ENCODE measurements at places on chromosomes 2 and 18. TPM values are rescaled to one million over a fixed set of nuclear protein-coding genes. Genes with fewer than 3 reads are reported as not detected.

- H3K27ac ChIP-seq = no peak overlapping the region
- no peaks in the 10 kb centered on the region for H3K4me1 ChIP-seq
- DNase-seq = no peak
- no peaks in the 10 kb centered on the region for H3K36me3 ChIP-seq
- no peaks in the 10 kb centered on the region for H3K27me3 ChIP-seq
- H3K4me3 ChIP-seq = no peak overlapping the region
Measured at GRCh38 chr2:51624995-51625394, 593.1 kb upstream of the NRXN1 start.

DNA sequence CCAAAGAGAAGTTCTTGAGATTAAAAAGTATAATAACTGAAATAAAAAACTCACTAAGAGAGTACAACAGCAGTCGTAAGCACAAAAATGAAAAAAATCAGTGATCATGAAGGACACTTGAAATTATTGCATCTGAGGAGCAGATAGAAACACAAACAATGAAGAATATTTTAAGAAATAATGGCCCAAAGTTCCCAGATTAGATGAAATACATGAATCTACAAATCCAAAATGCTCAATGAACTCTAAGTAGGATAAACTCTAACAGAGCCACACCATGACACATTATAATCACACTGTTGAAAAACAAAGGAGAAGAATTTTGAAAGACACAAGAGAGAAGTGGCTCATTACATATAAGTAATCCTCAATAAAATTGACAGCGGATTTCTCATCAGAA, 31.9 kb upstream of the EMILIN2 start:
- DNase-seq = no peak
- H3K36me3 ChIP-seq = no peaks in the 10 kb centered on the region
- H3K4me1 ChIP-seq = no peaks in the 10 kb centered on the region
- H3K27me3 ChIP-seq = no peaks in the 10 kb centered on the region

- H3K4me3 ChIP-seq = no peak overlapping the region
- no peaks in the 10 kb centered on the region for H3K27me3 ChIP-seq
- no peak for DNase-seq
- H3K36me3 ChIP-seq = no peaks in the 10 kb centered on the region
- H3K4me1 ChIP-seq = no peaks in the 10 kb centered on the region
- no peak overlapping the region for H3K27ac ChIP-seq
Measured at GRCh38 chr2:29878898-29879297, 42.5 kb downstream of the ALK start.

GRCh38 chr2:215366440-215367032, 54.7 kb downstream of the ATIC start:
- no peak overlapping the region for H3K27ac ChIP-seq
- no peaks in the 10 kb centered on the region for H3K27me3 ChIP-seq
- no peak for DNase-seq

DNA sequence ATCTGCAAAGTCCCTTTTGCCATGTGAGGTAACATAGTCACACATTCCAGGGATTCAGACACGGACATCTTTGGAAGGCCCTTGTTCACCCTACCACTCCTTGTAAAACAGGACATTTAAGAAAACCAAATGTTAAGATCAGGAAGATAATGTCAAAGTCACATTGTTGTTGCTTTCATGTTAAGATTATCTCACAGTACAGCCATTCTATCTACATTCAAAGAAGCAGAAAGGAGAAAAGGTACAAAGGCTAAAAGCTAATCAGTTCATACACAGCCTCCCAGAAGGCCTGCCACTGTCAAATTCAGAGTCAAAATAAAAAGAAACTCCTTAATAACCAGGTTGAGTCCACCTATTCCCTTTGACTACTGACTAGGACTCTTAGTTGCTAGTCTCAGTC, 573.7 kb downstream of the ARHGAP15 start:
- H3K27ac ChIP-seq = no peak overlapping the region
- DNase-seq = no peak
- no peak overlapping the region for H3K4me3 ChIP-seq
- no peaks in the 10 kb centered on the region for H3K36me3 ChIP-seq
- H3K4me1 ChIP-seq = peaks cover 3% of the 10 kb centered on the region

DNA sequence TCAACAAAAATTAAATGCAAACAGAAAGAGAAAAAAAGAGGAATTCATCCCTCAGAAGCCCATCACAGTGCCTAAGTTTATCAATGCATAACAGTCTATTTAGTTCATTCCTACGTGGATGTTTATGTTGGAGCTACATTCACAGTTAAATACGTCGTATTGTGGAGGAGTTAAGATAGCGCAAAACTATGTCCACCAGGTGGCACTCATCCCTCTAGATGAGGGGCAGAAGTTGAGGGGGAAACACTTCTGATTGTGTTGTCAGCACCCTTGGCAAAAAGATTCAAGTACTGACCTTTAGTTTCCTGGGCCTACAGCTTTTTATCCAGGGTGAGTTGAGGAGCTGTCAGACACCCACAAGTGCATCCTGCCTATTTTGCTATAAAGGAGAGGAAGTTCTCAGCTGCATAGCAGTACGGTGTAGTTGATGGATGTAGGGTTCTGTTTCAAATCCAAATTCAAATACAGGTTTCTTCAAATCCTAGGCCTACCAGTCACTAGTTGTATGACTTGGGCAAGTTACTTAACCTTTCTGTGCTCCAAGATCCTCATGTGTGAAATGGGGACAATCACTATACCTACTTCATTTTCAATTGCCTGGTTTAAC, 26.8 kb upstream of the MYO1B start:
- H3K4me1 ChIP-seq = peaks cover 2% of the 10 kb centered on the region
- no peaks in the 10 kb centered on the region for H3K36me3 ChIP-seq
- H3K4me3 ChIP-seq = no peak overlapping the region
- no peaks in the 10 kb centered on the region for H3K27me3 ChIP-seq

The BCS1L gene
- polyA plus RNA-seq = 111 TPM

DNA sequence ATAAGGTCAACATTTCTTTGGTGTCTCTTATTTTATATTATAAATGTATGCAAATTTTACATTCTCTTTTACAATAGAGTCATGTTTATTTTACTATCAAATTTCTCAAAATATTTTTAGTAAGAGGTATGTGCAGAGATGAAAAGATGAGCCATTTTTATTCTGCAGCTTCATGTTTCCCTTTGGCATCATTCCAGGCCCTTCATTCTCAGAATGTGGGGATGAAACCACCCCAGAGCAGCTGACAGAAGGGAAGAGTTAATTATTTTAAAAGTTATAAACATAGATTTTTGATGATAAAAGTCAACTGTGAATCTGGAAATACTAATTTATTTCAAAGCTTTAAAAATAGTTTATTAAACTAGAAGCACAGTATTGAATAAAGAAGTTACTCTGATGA, 12.8 kb upstream of the FSHR start:
- H3K4me1 ChIP-seq = no peaks in the 10 kb centered on the region
- H3K36me3 ChIP-seq = no peaks in the 10 kb centered on the region
- H3K4me3 ChIP-seq = no peak overlapping the region
- no peak for DNase-seq

The AGFG1 gene
- polyA plus RNA-seq = 30.8 TPM

DNA sequence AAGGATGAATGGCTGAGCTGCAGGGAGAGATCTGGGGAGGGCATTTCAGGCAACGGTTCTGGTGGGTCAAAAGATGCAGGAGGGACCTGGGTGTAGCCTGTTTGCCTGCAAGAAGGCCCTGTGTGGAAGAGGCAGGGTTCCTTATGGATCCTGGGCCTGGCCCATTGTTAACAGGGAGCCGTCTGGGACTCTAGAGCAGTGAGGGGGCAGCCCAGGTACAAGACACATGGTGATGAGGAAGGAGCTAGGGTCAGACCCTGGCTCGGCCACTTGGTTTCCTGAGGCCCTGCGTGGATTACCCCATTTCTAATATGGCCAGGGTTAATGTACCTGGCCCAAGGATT, 124.9 kb downstream of the GLI2 start:
- no peaks in the 10 kb centered on the region for H3K36me3 ChIP-seq
- H3K27ac ChIP-seq = no peak overlapping the region
- no peaks in the 10 kb centered on the region for H3K4me1 ChIP-seq
- peak; percentile 47 for DNase-seq
- H3K27me3 ChIP-seq = no peaks in the 10 kb centered on the region

The ZNF521 gene
- 0.84 TPM for polyA plus RNA-seq

The ANKRD30BL gene
- not detected for polyA plus RNA-seq

The SAG gene
- not detected for polyA plus RNA-seq

The XRCC5 gene
- polyA plus RNA-seq = 64.0 TPM

- H3K4me3 ChIP-seq = no peak overlapping the region
- no peak for DNase-seq
- no peaks in the 10 kb centered on the region for H3K36me3 ChIP-seq
Measured at GRCh38 chr18:7464245-7464966, 102.7 kb upstream of the PTPRM start.

DNA sequence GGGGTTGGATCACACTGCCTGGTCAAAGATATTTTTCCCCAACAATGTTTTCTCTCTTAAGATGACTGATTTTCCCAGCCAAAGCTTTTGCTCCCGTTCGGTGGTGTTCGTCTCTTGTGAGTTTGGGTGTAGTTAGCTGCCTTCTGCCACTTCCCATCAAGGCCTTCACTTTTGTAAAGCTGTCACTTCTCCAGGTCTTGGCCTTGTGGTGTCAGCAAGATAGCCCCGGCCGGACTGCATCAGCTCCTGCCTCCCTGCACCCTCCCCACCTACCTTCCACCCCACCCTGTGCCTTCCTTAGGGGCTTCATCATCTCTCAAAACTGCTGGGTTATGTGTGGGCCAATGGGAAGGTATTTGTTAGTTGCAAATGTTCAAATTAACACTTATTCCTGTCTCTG, 228.9 kb downstream of the BCL11A start:
- no peak for DNase-seq
- no peaks in the 10 kb centered on the region for H3K27me3 ChIP-seq
- no peaks in the 10 kb centered on the region for H3K4me1 ChIP-seq

GRCh38 chr2:132627536-132627935, 42.5 kb downstream of the LYPD1 start:
- no peaks in the 10 kb centered on the region for H3K36me3 ChIP-seq
- H3K4me1 ChIP-seq = no peaks in the 10 kb centered on the region
- no peak overlapping the region for H3K27ac ChIP-seq
- H3K27me3 ChIP-seq = no peaks in the 10 kb centered on the region

The CD207 gene
- polyA plus RNA-seq = not detected

DNA sequence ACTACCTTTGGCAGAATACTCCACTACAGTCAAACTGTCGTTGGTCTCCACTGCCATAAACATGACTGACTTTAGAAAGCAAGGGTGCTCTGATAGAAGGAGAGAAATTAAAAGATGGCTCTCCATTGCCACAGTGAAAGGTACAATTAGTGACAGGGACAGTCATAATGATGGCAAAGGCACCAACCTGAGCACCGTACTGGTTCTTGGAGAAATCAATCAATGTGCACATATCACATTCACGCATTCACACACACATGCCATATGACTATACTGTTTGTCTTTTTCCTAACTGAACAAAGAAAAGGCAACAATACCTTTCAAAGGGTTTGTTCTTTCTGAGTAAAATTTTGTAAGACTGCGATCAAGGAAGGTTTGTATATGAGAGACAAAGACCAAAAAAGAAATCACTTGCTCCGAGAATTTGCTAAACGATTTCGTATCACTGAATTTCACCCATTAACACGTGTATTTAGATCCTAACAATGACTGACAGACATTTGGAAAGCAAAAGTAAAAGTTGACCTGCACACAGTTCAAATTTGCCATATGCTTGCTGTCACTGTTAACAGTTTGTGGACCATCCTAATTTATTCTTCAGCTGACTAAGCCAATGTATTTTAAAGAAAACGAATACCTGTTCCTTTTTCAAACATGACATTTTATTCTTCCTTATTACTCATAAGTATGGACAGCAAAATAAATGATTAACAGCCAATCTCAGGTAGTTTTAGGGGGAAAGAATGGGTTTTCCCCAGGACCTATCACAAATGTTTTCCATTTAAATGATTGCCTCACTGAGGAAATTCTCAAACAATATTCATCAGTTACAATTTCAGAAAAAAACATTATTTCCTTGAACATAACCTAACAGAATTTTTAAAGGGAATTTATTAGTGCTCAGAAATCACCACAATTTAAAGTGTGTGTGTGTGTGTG, 644.4 kb downstream of the ZEB2 start:
- no peak overlapping the region for H3K27ac ChIP-seq
- H3K36me3 ChIP-seq = no peaks in the 10 kb centered on the region
- no peak overlapping the region for H3K4me3 ChIP-seq
- no peak for DNase-seq
- H3K27me3 ChIP-seq = no peaks in the 10 kb centered on the region

DNA sequence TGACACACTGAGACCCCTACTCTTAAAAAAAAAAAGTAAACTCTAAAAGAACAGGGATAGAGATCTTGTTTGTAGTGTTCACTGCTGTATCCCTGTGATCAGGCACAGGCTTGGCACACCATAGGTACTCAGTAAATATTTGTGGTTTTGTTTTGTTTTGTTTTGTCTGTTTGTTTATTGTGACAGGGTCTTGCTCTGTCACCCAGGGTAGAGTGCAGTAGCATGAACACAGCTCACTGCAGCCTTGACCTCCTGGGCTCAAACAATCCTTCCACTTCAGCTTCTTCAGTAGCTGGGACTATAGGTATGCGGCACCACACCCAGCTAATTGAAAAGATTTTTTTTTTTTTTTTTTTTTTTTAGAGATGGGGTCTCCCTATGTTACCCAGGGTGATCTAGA, 3.4 kb downstream of the FKBP1B start:
- H3K27me3 ChIP-seq = no peaks in the 10 kb centered on the region
- H3K27ac ChIP-seq = no peak overlapping the region
- no peak for DNase-seq
- no peak overlapping the region for H3K4me3 ChIP-seq
- no peaks in the 10 kb centered on the region for H3K4me1 ChIP-seq

DNA sequence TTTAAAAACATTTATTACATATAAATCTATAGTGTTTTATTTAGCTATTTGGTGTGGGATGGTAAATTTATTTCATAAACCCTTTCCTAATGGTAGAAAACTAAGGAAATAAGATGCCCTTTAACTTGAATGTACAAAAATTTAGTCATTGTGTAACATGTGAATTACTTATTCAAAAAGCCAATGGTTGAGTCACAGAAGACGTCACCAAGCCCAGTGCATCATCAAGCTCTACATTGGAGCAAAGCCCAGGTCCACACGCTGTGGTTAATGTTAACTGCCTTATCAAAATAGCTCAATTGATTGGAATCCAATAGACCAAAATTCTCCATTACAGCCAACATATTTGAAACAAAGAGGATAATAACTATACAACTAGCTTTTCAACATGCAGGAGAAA, 145.5 kb upstream of the LYPD1 start:
- no peaks in the 10 kb centered on the region for H3K27me3 ChIP-seq
- H3K27ac ChIP-seq = no peak overlapping the region
- no peaks in the 10 kb centered on the region for H3K4me1 ChIP-seq
- no peaks in the 10 kb centered on the region for H3K36me3 ChIP-seq
- DNase-seq = no peak
- no peak overlapping the region for H3K4me3 ChIP-seq

The CYTIP gene
- polyA plus RNA-seq = 5.0 TPM

The EFR3B gene
- polyA plus RNA-seq = 0.36 TPM

- H3K27me3 ChIP-seq = no peaks in the 10 kb centered on the region
- no peak overlapping the region for H3K27ac ChIP-seq
- no peaks in the 10 kb centered on the region for H3K4me1 ChIP-seq
- no peak for DNase-seq
Measured at GRCh38 chr2:105313877-105314276, 15.7 kb downstream of the TGFBRAP1 start.
